ENCODE measurements at places on chromosomes 7 and 10. TPM values are rescaled to one million over a fixed set of nuclear protein-coding genes. Genes with fewer than 3 reads are reported as not detected.

The SFTPA1 gene
- not detected for total RNA-seq

The HOXA7 gene
- 7.4 TPM for total RNA-seq

The MYOF gene
- 426 TPM for total RNA-seq

The STMP1 gene
- total RNA-seq, result 39.6 TPM

The OR2A12 gene
- total RNA-seq, result not detected

- DNase-seq, result no peak
Measured at GRCh38 chr10:49144058-49144720, 10.4 kb upstream of the FAM170B start.

GRCh38 chr10:71312811-71313789, 6.0 kb upstream of the SLC29A3 start:
- no peak for DNase-seq

DNA sequence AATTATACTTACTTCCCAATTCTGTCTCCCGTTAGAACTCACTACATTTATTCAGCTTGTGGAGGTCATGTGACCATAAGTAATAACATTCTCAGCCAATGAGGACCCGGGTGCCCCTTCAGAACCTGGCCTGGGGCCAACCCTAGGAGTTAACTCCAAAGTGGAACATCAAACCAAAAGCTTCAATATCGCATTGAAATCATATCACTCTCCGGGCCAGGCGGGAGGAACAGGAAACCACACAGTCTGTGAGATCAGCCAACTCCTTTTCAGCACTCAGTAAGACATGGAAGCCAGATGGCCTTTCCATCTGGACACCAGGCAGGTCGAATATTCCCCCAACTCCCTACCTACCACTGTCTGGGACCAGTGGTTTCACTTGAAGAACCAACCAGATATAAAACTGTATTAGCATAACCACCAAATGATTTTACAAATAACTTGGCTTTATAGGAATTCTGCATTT, 5.5 kb downstream of the CREB3L2 start:
- DNase-seq, result no peak

- peak; percentile 93 for DNase-seq
Measured at GRCh38 chr10:104329735-104330134, 8.5 kb downstream of the ITPRIP start.

GRCh38 chr7:88450874-88451273, 144.2 kb upstream of the STEAP4 start:
- no peak for DNase-seq

DNA sequence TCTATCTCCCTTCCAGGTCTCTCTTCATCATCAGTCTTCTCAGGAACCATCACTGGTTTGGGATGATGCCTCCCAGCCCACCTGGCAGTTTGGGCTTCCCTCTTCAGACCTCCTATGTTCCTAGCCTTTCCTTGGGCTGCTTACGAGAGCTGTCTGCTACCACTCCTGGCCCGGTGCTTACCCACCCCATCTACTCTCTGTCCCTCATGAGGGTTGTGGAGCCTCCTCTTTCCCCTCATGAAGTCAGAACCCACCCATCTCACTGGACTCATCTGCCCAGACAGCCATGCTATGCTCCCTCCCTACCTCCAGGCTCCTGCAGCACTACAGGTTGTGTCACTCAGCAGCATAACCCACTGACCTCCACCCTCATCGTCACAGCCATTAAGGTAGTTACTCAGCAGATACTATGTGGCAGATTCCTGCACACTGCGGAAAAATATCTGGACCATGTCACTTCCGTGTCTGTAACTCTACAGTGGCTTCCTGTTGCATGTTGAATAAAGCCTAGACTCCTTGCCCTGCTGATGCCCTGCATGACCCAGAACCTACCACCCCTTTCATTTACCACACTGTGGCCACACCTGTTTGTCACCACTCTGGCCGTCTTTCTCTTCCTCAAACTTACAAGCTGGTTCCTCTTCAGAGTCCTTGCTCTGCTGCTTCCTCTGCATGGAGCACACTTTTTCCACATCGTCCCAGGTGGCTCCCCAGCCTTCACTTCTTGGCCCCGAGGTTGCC, 2.0 kb downstream of the DBNL start:
- no peak for DNase-seq

GRCh38 chr10:90856261-90856660, 1.6 kb downstream of the HTR7 start:
- DNase-seq, result no peak

DNA sequence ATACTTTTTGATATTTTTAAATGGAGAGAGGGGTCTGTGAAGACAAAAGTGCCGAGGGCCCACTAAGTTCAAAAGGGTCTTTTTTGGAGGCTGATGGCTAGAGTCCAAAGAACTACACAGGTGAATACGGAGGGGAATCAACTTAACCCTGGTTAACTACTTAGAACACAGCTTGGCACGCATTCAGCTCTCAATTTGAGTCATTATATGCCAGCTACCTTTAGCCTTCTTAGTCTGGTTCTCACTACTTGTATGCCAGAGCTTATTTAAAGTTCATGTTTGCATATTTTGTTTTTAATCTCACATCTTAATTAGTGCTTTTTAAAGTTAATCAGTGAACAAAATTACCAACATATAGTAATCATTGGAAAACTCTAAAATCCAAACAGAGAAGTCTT, 80.8 kb downstream of the VWDE start:
- no peak for DNase-seq

- no peak for DNase-seq
Measured at GRCh38 chr7:50321487-50322067, 17.1 kb downstream of the IKZF1 start.

DNA sequence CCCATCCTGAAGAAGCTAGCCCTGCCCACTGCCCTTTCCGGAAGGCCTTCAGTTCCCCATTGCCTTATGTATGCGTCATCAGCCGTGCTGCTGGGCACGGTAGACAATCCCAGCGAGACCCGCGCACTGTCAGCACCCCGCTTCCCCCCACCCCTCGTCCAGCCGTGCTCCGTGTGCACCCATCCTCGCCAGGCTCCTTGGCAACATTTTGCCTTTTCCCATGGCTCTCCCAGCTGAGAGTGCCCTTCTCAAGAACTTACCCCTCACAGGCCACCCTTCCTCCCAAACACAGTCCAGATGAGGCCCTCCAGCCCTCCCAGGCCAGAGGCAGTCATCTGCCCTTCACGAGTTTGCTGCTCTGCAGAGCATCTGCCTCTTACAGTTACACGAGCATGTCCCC, 633.8 kb upstream of the FOXK1 start:
- DNase-seq, result no peak

GRCh38 chr10:69451784-69452251, 553 bp downstream of the TSPAN15 start:
- no peak for DNase-seq

GRCh38 chr10:131085091-131085860, 226.2 kb downstream of the TCERG1L start:
- no peak for DNase-seq

DNA sequence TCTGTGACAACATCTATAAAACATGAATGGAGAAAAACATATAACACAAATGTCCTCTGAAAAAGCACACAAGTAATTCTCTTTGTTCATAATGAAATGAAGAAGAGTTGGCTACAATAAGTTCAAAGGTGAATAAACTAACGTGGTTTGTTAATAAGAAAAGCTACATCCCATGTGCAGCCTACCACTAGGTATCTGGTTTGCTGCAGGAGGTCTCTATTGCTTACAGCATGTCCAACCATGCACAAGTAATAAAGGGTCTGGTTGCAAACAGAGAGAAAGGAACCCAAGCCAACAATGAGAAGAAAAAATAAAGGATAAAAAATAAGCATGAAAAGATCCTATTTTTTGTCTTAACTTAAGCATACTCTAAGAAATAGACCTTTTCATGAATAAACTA, 139.2 kb downstream of the CHCHD3 start:
- no peak for DNase-seq

DNA sequence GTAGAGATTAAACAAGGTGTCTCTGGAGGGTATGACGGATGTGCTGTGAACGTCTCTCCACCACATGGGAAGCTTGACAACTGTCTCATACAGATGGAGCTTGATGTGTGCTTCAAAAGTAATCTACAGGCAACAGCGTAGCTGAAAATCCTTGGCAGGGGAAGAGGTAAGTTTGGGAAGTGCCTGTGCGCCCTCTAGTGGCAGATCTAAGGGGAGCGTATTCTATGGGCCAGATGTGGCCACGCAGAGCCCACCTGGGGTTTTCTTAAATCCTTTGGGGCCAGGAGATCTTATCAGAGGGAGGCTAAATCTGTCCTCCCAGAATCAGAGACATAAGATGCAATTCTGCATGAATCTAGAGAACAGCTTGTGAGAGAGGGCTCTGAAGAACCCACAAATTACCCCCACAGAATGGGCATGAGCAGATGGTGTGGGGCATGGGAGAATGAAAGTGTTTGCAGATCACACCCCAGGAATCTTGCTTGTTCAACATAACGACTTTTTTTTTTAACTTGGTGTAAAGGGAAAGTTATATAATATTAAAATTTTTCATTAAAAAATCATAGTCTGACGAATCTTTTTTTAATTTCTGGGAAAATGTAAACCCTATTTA, 91.2 kb upstream of the MPP7 start:
- peak; percentile 36 for DNase-seq

GRCh38 chr7:111516612-111517011, 45.7 kb downstream of the IMMP2L start:
- DNase-seq, result peak; percentile 10

- no peak for DNase-seq
Measured at GRCh38 chr10:60098677-60099601, 192.6 kb upstream of the CCDC6 start.

DNA sequence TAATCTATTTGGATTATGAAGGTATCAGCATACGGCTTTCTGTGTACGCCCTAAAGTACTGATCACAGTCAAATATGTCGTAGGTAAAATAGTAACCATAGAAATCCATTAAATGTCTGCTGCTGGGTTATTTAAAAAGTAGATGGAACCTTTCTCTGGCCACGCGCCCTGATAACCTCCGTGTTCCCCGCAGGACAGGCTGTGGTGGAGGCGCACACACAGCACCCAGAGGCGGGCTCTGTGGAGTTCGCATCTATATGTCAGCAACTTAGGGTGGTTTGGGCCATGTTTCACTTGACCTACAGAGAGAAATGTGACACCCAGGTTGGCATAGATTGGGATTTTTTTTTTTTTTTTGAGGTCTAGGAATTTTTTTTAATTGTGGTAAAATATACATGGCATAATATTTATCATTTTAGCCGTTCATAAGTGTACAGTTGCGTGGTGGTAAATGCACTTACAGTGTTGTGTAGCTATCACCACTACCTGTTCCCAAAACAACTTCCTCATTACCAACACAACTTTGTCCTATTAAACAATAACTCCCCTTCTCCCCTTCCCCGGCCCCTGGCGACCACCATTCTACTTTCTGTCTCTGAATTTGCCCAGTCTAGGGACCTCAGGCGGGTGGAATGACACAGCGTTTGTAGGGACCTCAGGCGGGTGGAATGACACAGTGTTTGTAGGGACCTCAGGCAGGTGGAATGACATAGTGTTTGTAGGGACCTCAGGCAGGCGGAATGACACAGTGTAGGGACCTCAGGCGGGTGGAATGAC, 15.4 kb downstream of the PPP2R2D start:
- DNase-seq, result no peak

GRCh38 chr7:28835800-28836199, 122.3 kb downstream of the TRIL start:
- peak; percentile 24 for DNase-seq

- peak; percentile 92 for DNase-seq
Measured at GRCh38 chr10:29949411-29950011, 109.9 kb downstream of the JCAD start.

- DNase-seq, result no peak
Measured at GRCh38 chr10:30378201-30378995, 29.3 kb upstream of the MTPAP start.

DNA sequence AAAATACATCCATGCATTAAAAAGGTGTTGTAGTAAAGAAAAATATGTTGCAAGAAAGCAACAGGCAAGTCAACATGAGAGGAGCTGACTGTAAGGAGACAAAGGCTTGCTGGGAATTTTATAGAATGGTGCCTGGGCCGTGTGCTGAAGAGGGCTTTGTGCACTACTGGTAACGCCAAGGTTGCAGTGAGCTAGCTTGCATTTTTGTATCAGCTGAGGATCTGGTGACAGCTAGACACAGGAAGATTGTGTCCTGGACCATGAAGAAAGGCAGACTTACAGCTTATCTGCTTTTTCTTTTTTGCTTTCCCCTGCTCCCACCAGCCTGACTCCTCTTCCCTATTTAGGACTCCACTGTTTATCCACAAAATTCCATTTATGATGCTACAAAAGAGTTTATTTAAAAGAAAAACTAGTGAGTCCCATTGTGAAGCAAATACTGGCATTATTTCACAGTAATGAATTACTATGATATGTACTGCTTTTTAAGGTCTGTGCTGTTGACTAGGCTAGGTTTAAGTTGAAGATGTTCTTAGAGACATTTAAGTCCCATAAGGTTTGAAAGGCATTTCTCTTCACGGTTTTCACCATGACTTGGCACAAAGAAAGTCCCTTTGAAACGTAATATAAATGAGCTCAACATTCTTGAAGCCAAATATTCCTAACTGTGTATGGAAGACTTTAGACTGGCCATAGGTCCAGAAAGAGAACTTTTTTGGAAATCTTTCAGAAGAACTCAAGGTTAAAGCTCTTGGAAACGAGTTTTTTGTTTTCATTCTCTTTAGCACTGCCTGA, 88.6 kb downstream of the SEC23IP start:
- no peak for DNase-seq

DNA sequence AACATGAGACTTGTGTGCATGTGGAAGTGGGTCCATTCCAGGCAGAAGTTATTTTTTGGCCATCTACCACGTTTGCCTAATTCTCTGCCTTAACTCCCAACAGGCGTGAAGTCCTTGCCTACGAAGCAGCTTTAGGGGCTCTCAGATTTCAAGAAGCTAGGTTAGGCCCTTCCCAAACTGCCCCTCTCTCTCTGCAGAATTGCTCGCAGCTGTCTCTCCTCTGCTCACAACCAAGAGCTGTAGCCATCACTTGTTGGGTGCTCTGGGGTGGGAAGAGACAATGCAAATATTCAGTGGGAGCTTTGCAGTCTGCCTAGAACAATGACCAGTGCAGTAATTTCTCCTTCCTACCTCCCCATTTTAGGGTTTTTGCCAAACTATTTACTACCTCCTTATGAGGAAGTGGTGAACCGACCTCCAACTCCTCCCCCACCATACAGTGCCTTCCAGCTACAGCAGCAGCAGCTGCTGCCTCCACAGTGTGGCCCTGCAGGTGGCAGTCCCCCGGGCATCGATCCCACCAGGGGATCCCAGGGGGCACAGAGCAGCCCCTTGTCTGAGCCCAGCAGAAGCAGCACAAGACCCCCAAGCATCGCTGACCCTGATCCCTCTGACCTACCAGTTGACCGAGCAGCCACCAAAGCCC, 24.9 kb downstream of the CYP17A1 start:
- no peak for DNase-seq

DNA sequence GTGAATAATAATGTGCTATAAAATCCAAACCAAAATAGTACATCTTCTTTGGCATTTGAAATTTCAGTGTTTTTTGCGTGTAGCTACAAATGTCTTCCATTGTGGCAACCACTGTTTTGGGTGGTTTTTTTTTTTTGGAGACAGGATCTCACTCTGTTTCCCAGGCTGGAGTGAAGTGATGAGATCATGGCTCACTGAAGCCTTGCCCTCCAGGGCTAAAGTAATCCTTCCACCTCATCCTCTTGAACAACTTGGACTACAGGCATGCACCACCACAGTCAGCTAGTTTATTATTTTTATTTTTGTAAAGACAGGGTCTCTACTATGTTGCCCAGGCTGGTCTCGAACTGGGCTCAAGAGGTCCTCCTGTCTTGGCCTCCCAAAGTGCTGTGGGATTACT, 455.1 kb downstream of the AUTS2 start:
- no peak for DNase-seq

GRCh38 chr7:94394437-94395140, at the start of gene COL1A2:
COL1A2 (plus strand) TSS chr7:94394895; CDS start chr7:94395032, 137 bp downstream.
- peak; percentile 97 for DNase-seq

- DNase-seq, result no peak
Measured at GRCh38 chr7:157903710-157904109, 566.9 kb downstream of the DNAJB6 start.

GRCh38 chr7:30344513-30344912, 60.1 kb downstream of the ZNRF2 start:
- DNase-seq, result no peak
